ENCODE measurements at places on chromosomes 1 and 21. TPM values are rescaled to one million over a fixed set of nuclear protein-coding genes. Genes with fewer than 3 reads are reported as not detected.

The FAM78B gene
- total RNA-seq, result 2.0 TPM

- no peak for DNase-seq
These were observed 111.8 kb upstream of the ADAR start for GRCh38 chr1:154719586-154720327.

The KAZN gene
- 5.7 TPM for total RNA-seq

The ARHGEF19 gene
- 2.5 TPM for total RNA-seq

The CLCC1 gene
- total RNA-seq, result 19.9 TPM

DNA sequence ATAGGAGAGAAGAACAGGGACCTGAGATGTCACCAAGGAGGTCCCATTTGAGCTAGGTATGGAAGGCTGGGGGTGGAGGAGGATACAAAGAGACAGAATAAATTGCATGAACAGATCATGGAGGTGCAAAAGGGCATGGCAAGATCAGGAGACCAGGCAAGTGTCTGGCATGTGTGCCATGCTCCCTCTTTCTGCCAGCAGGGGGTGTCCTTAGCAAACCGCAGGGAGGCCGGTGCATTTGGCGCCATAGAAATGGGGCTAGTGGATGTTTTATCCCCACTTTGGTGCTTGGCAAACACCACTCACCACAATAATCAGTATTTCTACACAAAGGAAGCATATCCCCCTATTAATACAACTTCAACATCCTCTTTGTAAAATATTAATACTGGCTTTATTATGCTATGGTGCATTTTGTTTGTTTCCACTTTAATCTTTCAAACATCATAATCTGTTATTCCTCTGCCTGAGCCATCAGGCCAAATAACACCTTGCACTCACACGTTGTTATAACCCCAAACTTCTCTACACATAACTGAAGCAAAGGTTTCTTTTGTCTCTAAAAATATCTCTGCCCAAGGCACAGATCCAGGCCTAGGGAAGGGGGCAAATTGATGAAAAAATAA, 25.9 kb downstream of the S100A6 start:
- DNase-seq, result no peak

The FCRL4 gene
- not detected for total RNA-seq

GRCh38 chr1:116006486-116006964, 30.2 kb downstream of the SLC22A15 start:
- DNase-seq, result no peak

- DNase-seq, result no peak
These were observed 31.8 kb downstream of the SLC2A1 start for GRCh38 chr1:42926879-42927242.

- no peak for DNase-seq
These were observed 105.2 kb downstream of the ACBD6 start for GRCh38 chr1:180397175-180397574.

DNA sequence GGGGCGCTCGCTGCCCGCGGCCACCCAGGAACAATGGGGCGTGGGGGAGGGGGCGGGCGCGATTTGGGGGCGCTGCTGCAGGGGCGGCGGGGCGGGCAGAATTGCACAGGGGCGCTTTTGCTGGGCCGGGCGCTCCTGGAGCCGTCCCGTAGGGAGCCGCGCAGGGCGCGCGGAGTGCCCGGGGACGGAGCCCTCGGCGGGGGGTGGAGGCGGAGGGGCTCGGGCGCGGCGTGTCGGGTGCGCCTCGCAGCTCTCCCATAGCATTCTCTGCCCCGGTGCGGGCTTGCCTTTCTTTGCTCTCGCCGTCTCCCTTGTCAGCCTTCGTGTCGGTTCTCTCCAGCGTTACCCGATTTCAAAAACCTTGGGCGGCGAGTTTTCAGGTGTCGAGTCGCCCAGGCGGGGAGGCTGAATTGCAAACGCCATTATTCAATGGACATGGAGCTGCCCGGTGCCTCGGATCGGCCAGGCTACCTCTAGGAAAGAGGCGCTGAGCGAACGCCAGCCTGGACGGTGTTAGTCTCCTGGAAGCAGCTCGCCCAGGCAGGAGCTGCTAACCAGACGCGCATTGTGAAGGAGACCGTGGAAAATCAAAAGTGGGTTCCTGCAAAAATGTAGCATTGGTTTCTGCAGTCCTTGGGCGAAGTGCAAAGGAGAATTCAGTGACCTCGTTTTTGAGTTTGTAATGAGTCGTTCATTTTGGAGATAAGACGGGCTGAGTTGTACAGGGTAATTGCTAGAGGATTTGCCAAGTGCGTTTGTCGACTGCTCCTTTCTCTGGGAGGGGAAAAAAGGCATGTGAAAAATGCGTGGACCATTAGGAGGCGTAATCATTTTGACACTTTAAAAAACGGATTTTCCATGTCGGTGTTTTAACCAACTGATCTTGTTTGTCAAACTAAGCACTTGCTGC, 626 bp downstream of the CXADR start:
- DNase-seq, result no peak
